DMS153 (cell line): ENCODE measurements at places on chromosomes 6 and 20.

DNA sequence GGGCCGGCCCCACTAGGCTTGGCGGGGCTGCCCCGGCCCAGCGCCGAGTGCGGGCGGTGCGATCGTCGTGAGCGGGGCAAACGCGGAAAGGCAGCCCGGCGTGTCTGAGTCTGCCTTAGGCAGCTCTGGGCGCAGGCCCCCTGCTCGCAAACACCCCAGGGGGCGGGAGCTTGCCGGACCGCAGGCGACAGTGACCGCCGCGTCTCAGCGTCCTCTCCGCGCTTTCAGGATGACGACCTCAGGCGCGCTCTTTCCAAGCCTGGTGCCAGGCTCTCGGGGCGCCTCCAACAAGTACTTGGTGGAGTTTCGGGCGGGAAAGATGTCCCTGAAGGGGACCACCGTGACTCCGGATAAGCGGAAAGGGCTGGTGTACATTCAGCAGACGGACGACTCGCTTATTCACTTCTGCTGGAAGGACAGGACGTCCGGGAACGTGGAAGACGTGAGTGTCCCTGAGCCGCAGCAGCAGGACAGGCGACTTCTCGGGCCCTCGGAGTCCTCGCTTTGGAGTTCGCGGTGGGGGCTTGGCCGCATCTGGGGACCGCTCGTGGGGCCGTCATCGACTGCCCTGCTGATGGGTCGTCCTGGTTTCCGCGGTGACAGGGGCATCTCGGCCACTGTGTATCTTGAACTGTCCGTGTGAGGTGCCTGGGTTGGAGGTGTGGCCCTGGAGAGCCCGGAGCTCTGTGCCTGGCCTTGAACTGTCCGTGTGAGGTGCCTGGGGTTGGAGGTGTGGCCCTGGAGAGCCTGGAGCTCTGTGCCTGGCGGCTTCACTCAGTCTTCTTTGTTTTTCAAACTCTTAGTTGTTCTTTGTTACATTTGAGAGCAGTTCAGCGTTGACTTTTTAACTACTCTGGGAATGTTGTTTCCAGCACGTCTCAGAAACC, 786 bp downstream of the ADRM1 start:
- no peak for DNase-seq

GRCh38 chr6:168133687-168134559, 54.9 kb upstream of the FRMD1 start:
- no peak for DNase-seq

GRCh38 chr20:378961-379336, 1.6 kb upstream of the TRIB3 start:
- peak; percentile 45 for DNase-seq

- no peak for DNase-seq
Observed at GRCh38 chr6:120354452-120355098, 979.7 kb downstream of the TBC1D32 start.

DNA sequence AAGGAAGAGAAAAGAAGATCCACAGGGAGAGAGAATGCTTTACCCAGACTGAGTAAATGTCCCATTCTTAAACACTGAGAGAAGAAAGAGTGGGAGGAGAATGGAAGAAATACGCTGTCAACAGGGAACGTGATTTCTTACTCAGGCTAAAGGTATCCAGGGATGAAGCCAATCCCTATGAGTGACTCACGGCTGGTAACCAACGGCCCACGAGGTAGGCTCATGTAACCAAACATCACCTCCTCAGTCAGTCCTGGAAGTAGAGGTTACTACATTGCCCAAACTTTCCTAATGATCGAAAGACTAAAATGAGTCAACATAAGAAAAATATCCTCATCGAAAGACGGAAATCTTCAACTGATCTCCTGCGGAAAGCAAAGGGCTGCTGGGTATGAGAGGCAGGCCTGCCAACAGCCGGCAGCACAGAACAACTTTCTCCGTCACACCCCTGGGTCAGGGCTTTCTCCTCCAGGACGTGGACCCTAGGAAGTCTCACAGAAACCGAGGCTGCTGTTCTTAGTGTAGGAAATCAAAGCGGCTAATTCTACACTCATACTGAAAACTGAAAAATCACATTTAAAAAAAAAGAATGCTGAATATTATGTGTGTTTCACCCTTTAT, 292.6 kb downstream of the GMDS start:
- no peak for DNase-seq

DNA sequence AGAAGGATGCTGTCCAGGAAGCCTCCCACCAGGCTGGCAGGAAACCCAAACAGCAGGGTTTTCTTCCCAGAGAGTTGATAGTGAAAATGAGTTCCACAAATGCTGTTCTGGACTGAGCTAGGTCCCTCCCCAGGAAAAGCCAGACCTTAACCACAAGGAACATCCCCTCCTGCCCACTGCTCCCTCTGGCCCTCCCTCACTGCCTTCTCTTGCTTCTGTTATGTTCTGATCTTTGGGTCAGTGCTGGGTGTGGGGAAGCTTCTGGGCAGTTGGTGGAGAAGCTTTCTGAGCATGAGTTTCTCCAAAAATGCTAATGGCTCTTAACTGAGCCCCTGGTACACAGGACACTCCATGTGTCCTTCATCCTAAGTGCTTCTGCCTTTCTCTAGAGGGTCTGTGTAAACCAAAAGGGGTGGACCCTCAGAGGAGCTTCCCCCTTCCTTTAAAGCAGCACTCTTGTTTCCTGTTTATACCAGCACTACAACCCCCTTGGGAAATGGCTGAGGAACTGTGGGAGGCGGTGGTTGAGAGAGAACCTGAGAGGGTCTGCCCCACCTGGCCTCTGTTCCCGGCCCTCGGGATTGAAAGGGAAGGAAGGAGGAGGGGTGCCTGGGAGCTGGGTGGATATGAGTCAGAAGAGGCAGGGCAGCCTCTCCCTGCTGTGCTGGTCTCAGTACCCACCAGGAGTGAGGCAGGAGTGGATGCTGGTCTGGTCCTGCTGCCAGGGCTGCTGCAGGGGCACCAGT, 42.0 kb downstream of the CDS2 start:
- DNase-seq, result peak; percentile 84

DNA sequence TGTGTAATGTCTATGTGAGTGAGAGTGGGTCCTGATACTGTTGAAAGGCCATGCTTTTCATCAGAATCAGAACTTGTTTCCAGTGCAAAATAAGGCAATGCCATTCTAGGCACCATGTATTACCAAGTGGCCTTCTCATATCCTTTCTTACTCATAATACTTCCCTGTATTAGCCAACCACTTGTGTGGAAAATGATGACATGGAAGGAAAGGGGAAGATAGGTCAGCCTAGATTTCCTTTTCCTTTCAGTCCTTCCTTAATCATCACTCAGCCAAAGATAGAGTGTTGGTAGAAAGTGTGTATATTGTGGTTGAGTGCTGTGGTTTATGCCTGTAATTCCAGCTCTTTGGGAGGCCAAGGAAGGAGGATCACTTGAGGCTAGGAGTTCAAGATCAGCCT, 158.6 kb upstream of the PREP start:
- DNase-seq, result no peak

GRCh38 chr6:139161169-139161568, 26.3 kb downstream of the HECA start:
- DNase-seq, result peak; percentile 85

DNA sequence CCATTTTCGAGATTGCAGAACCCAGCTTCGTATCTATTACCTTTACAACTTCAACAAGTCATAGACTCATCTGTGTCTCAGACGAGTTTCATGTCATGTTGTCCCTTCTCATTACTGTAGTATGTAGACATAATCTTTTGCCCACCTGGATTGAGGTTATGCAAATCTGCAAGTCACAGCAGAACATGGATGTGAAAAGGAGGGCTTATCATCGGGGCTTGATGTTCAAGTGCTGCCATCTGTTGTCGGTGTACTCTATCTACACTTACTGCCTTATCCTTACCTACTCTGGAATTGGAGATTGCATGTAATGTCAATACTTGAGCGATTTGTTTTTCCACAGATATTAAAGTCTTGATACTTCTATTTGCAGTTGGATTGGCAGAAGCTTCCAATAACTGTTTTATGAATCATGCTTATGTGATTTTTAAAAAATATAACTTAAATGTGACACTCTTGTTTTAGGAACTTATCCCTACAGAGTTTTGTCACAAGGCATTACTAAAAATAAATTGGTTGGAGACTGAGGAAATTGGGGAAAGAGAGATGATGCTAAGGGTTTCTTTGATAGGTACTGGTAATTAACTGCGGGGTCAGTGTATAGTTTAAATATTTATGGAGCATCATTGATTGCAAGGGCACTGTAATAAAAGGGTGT, 3.0 kb upstream of the GOPC start:
- DNase-seq, result peak; percentile 67

DNA sequence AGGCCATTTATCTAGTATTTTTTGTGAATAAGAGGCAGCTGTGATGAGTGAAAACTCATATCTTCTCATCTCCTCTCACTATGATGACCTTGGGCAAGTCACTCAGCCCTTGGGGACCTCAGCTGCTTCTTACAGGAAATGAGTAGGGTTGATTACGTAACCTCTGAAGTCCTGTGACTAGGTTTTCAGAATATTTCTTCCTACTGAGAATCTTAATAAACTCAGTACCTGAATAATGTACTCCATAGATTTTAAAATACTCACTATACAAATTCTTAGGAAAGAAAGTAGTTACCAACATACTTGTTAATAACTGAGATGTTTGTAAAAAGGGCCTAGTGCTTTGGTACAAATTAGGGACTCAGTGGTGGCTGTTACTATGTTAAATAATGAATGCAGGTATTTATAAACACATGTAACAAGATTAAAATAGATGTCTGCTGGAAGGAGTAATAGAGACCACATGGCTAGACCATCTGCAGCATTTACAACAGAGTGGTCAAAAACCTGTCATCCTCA, 60.9 kb downstream of the RPRD1B start:
- no peak for DNase-seq

DNA sequence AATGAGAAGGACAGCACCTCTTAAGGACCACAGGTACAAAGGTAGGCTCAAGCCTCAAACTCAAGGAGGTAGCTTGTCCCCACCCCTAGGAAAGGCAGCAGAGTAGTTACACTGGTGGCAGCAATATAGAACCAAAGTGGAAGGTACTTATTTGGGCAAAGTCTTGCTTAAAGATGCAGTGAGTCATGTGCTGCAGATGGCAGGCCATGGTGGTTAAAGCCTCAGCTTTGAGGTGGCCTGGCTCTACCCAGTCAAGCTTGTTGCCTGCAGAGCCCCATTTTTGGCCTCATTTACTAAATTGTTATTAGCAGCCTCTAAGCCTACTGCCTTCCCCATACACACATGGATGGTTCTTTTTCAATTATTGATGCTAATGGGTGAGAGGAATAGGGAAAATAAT, 146.0 kb downstream of the ELOVL4 start:
- no peak for DNase-seq

GRCh38 chr6:44725070-44725469, 337.6 kb downstream of the CDC5L start:
- no peak for DNase-seq

GRCh38 chr6:115969930-115970273, 90.8 kb downstream of the FRK start:
- DNase-seq, result no peak

GRCh38 chr20:41427833-41428232, 61.2 kb upstream of the EMILIN3 start:
- no peak for DNase-seq

DNA sequence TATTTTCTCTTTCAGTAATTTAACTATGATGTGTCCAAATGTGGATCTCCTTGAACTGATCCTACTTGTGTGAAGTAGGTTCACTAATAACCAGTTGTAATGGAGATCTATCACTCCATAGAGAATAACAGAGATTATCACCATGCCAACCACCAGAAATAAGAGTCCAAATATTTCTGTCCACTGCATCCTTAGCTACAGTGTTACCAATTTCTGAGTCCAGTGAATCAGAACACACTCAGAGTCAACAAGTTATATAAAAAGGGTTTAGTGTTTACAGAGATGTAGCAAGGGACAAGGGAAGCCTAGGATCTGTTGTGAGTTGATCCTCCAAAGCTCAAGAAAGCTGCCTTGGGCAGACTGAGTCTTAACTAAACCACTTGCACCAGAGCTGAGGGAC, 882.8 kb downstream of the TBC1D32 start:
- DNase-seq, result no peak
